Mesothelial cell of epicardium (in vitro differentiated cells): ENCODE measurements at places on chromosomes 1 and 21. TPM values are rescaled to one million over a fixed set of nuclear protein-coding genes. Genes with fewer than 3 reads are reported as not detected.

DNA sequence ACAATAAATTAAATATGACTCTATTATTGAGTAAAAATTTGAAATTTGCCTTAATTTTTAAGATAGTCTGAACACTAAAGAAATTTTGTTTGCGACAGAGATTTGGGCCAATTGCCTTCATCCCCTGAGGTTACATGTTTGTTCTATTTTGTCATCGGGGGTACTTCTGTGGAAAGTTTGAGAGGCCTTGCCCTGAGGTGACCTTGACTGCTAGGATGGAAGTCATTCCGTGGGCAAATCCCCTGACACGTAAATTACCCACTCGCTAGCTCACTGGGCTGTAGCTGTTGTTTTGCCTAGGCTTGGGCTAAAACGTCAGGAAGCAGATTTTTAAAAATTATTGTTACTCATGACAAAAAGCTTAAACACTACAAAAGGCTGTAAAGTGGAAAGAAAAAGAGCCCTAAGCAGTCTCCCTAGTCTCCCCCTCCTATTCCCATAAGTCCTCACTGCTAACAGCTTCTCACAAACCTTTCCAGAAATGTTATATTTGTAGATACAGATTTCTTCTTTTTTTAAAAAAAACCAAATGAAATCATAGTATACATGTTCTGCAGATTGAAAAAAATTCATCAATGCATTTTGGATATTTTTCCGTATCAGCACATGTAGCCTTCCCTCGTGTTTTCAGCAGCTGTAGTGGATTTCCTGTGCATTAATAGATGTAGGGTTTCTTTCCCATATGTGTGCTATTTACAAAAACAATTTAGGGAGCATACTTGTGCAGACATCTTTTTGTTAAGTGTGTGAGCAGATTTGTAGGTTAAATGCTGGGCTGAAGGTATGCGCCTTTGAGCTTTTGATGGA lies 142.7 kb downstream of the MRPS6 start:
- H3K36me3 ChIP-seq = peaks cover 14% of the 10 kb centered on the region
- H3K27ac ChIP-seq = no peak overlapping the region
- H3K27me3 ChIP-seq = no peaks in the 10 kb centered on the region
- H3K4me3 ChIP-seq = no peak overlapping the region
- no peak for DNase-seq

GRCh38 chr1:66978201-66978600 lies 53.4 kb downstream of the MIER1 start:
- H3K27ac ChIP-seq = no peak overlapping the region
- DNase-seq = no peak
- H3K36me3 ChIP-seq = peaks cover 13% of the 10 kb centered on the region
- H3K27me3 ChIP-seq = no peaks in the 10 kb centered on the region

GRCh38 chr1:30740251-30741238 lies 17.0 kb downstream of the LAPTM5 start:
- H3K4me1 ChIP-seq = no peaks in the 10 kb centered on the region
- no peaks in the 10 kb centered on the region for H3K27me3 ChIP-seq
- DNase-seq = no peak
- no peak overlapping the region for H3K27ac ChIP-seq

DNA sequence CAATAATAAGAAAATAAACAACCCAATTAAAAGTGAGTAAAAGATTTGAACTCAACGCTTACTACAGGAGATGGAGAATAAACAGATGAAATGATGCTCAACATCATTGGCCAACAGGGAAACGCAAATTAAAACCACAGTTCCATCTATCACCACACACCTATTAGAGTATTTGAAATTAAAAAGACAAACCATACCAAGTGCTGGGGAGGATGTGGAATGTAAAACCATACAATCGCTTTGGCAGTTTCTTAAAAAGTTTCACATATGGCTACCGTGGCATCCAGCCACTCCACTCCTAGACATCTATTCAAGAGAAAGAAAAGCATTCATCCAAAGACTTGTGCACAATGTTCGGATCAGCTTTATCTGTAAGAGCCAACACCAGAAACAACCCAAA lies 1.3 kb upstream of the LRRC3 start:
- H3K27ac ChIP-seq = no peak overlapping the region
- H3K4me3 ChIP-seq = peak overlapping the region; percentile 50
- peaks cover 2% of the 10 kb centered on the region for H3K36me3 ChIP-seq
- no peak for DNase-seq
- peaks cover 13% of the 10 kb centered on the region for H3K27me3 ChIP-seq

DNA sequence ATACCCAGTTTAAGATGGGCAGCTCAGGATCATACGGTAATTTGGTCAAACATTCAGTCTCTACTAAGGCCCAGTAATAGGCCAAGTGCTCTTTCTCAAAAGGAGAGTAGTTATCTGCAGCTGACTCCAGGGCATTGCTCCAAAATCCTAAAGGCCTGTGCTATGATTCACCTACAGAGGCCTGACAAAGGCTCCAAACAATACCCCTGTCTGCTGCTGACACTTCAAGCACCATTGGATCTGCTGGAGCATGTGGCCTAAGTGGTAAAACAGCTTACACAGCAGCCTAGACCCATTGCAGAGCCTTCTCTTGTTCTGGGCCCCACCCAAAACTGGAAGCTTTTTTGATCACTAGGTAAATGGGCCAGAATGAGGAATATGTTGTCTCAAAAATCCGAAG lies 22.8 kb downstream of the SLAMF7 start:
- DNase-seq = no peak
- H3K4me3 ChIP-seq = no peak overlapping the region
- no peaks in the 10 kb centered on the region for H3K36me3 ChIP-seq

GRCh38 chr21:14589855-14590563 lies 43.9 kb upstream of the SAMSN1 start:
- H3K36me3 ChIP-seq = no peaks in the 10 kb centered on the region
- DNase-seq = no peak
- no peak overlapping the region for H3K4me3 ChIP-seq
- H3K4me1 ChIP-seq = peaks cover 8% of the 10 kb centered on the region
- H3K27ac ChIP-seq = no peak overlapping the region
- H3K27me3 ChIP-seq = no peaks in the 10 kb centered on the region

GRCh38 chr1:113734357-113735055 lies 24.8 kb downstream of the PHTF1 start:
- no peak overlapping the region for H3K27ac ChIP-seq
- DNase-seq = no peak
- H3K27me3 ChIP-seq = no peaks in the 10 kb centered on the region
- peaks cover 28% of the 10 kb centered on the region for H3K36me3 ChIP-seq

GRCh38 chr21:21232320-21232719 lies 234.1 kb downstream of the NCAM2 start:
- no peak overlapping the region for H3K4me3 ChIP-seq
- DNase-seq = no peak
- no peaks in the 10 kb centered on the region for H3K36me3 ChIP-seq
- no peaks in the 10 kb centered on the region for H3K27me3 ChIP-seq
- H3K27ac ChIP-seq = no peak overlapping the region

DNA sequence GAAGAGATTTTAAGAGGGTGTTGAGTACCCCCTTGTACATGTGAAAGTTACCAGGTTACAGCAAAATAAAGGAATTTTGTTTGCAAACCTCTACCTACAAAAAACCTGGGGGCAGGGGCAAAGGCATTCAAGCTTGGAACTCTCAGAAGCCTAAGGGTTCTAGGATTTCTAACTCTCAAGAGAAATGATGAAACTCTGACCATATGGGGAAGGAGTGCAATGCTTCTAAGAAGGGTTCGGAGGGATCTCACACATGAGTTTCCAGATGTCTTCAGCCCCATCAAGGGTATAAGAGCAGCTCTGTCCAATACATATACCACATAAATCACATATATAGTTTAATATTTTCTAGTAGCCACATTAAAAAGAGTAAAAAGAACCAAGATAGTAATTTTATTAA lies 7.3 kb upstream of the FCGR2A start:
- H3K4me3 ChIP-seq = no peak overlapping the region
- H3K27ac ChIP-seq = no peak overlapping the region
- no peaks in the 10 kb centered on the region for H3K36me3 ChIP-seq

DNA sequence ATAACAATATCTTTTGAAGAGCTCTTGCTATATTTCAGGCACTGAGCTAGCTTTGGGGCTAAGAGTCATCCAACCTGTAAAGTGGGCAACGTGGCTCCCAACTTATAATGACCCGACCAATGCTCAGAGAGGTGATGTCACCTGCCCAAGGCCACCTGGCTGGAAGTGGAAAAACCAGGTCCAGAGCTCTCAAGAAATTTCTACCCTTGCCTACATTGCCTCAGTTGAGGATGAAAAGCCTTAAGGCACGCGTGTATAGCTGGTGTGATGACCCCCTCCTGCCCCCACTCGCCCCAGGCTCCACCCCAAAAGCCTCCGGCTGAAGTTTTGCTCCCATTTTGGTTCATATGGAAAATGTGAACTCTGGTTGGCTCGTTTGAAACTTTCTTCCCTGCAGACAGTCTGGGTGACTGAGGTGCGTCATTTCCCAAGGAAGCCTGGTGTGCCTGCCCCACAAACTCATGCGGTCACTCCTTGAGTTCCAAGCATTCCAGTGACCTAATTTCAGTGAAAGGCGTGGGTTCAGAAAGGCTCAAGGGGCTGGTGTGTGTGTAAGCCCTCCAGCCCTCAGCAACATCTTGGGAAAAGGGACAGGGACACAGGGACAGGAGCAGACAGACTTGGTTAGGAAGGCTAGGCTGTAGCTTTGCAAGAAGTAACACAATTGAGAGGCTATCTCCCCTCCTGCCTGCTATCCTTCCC lies 20.5 kb downstream of the HTR1D start:
- no peaks in the 10 kb centered on the region for H3K36me3 ChIP-seq
- H3K4me1 ChIP-seq = peaks cover 6% of the 10 kb centered on the region
- no peaks in the 10 kb centered on the region for H3K27me3 ChIP-seq
- no peak for DNase-seq

GRCh38 chr1:221416723-221417122 lies 325.2 kb downstream of the DUSP10 start:
- no peak for DNase-seq
- H3K4me1 ChIP-seq = no peaks in the 10 kb centered on the region
- no peaks in the 10 kb centered on the region for H3K36me3 ChIP-seq
- no peak overlapping the region for H3K27ac ChIP-seq
- no peaks in the 10 kb centered on the region for H3K27me3 ChIP-seq

GRCh38 chr1:33341190-33341589 lies 20.3 kb upstream of the A3GALT2 start:
- H3K27me3 ChIP-seq = no peaks in the 10 kb centered on the region
- peak overlapping the region; percentile 85 for H3K27ac ChIP-seq
- H3K4me1 ChIP-seq = peaks cover 80% of the 10 kb centered on the region
- no peak for DNase-seq

GRCh38 chr21:8991968-8992621 lies 1529.3 kb upstream of the TPTE start:
- peaks cover 30% of the 10 kb centered on the region for H3K36me3 ChIP-seq
- no peaks in the 10 kb centered on the region for H3K27me3 ChIP-seq
- H3K4me1 ChIP-seq = no peaks in the 10 kb centered on the region

DNA sequence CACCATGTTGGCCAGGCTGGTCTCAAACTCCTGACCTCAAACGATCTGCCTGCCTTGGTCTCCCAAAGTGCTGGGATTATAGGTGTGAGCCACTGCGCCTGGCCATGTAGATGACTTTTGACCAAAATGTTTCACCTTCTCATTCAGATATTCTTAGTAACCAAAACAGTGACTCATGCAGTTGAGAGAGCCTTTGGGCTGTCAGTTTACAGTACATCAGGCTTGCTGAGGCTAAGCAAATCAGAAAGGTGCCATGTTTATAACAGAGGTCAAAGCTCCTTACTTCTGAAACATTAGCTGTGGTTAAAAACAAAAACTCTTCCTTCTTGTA lies 21.0 kb downstream of the CNIH4 start:
- peaks cover 20% of the 10 kb centered on the region for H3K4me1 ChIP-seq
- H3K27me3 ChIP-seq = no peaks in the 10 kb centered on the region
- H3K27ac ChIP-seq = no peak overlapping the region
- no peak overlapping the region for H3K4me3 ChIP-seq
- DNase-seq = no peak

- no peak for DNase-seq
- H3K27me3 ChIP-seq = no peaks in the 10 kb centered on the region
- no peak overlapping the region for H3K4me3 ChIP-seq
- H3K27ac ChIP-seq = peak overlapping the region; percentile 45
- H3K36me3 ChIP-seq = peaks cover 17% of the 10 kb centered on the region
- H3K4me1 ChIP-seq = peaks cover 4% of the 10 kb centered on the region
Observed at GRCh38 chr1:12015001-12015491, 4.3 kb upstream of the MIIP start.

GRCh38 chr1:18703041-18703621 lies 72.5 kb downstream of the PAX7 start:
- H3K4me1 ChIP-seq = peaks cover 15% of the 10 kb centered on the region
- no peak overlapping the region for H3K27ac ChIP-seq
- no peaks in the 10 kb centered on the region for H3K36me3 ChIP-seq
- peaks cover 52% of the 10 kb centered on the region for H3K27me3 ChIP-seq

- no peaks in the 10 kb centered on the region for H3K36me3 ChIP-seq
- no peak for DNase-seq
- H3K27ac ChIP-seq = no peak overlapping the region
- H3K4me1 ChIP-seq = peaks cover 8% of the 10 kb centered on the region
- no peak overlapping the region for H3K4me3 ChIP-seq
Observed at GRCh38 chr1:200146100-200146499, 118.6 kb downstream of the NR5A2 start.

DNA sequence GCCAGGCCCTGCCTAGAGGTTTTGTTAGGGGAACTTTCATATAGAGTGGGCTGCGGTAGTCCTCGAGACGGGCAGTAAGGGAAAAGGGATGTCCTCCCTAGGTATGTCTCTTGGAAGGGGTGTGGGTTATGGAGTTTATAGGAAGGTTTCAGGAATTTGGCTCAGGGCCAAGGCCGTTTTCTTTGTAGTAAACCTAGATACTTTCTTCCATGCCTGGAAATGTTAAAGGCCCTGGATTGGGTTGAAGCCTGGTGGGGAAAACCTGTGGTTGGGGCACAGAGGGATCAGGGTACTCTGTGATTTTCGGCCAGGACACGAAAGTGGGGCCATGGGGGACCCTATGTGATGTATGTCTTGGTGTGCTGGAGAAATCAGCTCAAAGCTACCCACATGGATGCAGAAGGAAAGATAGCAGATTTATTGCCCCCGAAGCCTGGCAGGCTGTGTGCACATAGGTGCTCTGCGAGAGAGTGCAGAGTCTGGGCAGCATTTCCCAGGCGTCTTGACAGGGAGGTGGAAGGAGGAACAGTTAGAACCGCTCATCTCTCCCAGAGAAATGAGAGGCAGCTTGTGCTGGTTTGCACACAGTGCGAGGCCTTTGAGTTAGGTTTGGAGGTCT lies 1.7 kb downstream of the SNAP47 start:
- H3K27ac ChIP-seq = peak overlapping the region; percentile 76
- no peak for DNase-seq
- H3K36me3 ChIP-seq = peaks cover 4% of the 10 kb centered on the region
- H3K4me3 ChIP-seq = peak overlapping the region; percentile 87
- no peaks in the 10 kb centered on the region for H3K27me3 ChIP-seq
- peaks cover 22% of the 10 kb centered on the region for H3K4me1 ChIP-seq

Gene FMOD
- total RNA-seq = 77.3 to 86.0 TPM (median 82.1 TPM) in 3 replicates

Gene OR2T11
- total RNA-seq = not detected in 3 replicates

Gene NEK2
- 7.7 to 9.6 TPM (median 8.5 TPM) in 3 replicates for total RNA-seq

Gene MOV10
- total RNA-seq = 145 to 163 TPM (median 154 TPM) in 3 replicates

Gene CADM3
- total RNA-seq = 2.9 to 3.2 TPM (median 3.1 TPM) in 3 replicates

Gene TFF3
- total RNA-seq = 1.5 TPM in 1 of 3 replicates, not detected in the others
